ENCODE measurements at places on chromosomes 4 and X.

GRCh38 chr4:75054078-75054477 is 121.2 kb downstream of the PARM1 start:
- no peak for DNase-seq

DNA sequence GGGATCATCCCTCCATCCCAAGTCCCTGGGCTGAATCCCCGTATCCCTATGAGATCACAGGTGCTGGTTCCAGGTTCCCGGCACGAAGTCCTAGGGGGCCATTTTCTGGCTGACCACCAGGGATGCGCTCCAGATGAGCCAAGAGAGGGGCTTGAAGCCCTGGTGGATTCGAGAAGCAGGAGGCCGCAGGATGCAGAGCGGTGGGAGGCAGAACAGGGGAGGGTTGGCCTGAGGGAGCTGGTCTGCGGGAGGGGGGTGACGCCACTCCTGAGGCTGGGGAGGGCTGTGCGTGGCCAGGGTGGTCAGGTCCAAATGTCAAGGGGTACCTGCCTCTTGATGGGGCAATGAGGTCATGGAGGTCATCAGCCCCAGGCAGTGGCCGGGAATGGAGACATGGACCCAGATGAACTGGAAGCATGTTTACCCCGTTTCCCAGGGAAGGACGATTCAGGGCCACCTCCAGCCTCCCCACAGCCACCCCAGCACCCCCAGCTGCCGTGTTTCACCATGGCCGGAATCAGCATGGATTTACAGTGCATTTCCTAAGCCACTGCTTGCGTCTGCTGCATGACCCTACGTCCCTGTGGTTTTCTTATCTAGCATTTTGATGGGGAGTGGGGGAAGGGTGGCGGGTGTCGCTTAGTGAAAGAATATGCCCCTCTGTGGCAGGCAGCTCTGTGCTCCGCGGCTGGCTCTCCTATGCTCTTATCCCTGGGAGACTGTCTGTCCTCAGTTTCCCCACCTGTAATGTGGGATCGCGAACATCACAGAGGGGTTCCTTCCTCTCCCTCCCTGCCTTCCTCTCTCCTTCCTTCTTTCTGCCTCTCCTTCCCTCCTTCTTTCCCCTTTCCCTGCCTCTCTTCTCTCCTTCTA is 17.0 kb upstream of the HTRA3 start:
- DNase-seq: no peak

- no peak for DNase-seq
These were observed 94.7 kb upstream of the NAP1L5 start for GRCh38 chr4:88792268-88792781.

DNA sequence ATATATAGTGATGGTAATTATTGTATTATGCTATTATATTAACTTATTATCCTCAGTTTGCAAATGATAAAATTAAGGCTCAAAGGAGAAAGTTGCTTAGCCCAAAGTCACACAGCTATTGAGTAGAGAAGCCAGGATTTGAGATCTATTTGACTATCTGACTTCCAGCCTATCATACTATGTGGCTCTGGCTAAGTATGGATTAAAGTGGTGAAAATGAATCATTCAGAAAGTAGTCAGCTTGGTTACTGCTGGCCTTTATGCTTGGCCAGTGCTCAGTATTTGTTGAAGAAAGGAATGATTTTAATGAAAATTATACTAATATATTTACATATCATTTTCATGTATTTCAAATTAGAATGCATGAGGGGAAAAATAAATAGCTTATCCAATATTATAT is 219.8 kb downstream of the SHROOM3 start:
- DNase-seq: no peak

- DNase-seq: no peak
These were observed 39.4 kb downstream of the ANTXR2 start for GRCh38 chr4:80033581-80033980.

GRCh38 chr4:108651014-108651791 is 804 bp downstream of the OSTC start:
- DNase-seq: no peak

- no peak for DNase-seq
These were observed 18.9 kb downstream of the ASMTL start for GRCh38 chrX:1433646-1434357.

DNA sequence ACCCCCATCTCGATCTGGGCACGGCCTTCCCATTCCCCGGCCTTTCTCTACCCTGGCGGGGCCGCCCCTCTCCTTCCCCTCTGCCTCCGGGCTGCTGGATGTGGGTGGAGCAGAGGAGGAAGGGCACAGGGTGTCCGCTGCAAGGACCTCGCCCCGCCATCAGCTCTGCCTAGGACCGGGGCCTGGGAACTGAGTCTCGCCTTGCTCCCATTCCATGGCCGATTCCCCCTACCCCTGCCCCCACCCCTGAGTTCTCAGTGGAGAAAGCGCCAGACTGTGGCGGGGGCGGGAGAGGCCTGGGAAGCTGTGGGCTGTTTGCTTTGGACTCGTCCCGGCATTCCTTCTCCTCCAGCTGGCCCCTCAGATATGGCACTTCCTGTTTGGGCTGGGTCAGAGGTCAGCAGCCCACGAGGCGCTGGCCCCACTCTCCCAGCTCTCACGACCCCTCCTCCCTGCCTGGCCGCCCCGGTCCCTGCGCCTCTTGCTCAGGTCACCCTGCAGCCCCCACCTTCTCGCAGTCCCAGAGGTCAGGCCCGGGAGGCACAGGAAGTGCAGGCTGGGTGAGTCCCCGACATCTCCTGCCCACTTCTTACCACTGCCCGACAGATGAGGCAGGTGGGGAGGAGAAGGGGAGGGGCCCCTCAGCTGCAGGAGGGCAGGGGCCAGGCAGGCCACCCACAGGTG is 6.4 kb upstream of the BGN start:
- DNase-seq: no peak

DNA sequence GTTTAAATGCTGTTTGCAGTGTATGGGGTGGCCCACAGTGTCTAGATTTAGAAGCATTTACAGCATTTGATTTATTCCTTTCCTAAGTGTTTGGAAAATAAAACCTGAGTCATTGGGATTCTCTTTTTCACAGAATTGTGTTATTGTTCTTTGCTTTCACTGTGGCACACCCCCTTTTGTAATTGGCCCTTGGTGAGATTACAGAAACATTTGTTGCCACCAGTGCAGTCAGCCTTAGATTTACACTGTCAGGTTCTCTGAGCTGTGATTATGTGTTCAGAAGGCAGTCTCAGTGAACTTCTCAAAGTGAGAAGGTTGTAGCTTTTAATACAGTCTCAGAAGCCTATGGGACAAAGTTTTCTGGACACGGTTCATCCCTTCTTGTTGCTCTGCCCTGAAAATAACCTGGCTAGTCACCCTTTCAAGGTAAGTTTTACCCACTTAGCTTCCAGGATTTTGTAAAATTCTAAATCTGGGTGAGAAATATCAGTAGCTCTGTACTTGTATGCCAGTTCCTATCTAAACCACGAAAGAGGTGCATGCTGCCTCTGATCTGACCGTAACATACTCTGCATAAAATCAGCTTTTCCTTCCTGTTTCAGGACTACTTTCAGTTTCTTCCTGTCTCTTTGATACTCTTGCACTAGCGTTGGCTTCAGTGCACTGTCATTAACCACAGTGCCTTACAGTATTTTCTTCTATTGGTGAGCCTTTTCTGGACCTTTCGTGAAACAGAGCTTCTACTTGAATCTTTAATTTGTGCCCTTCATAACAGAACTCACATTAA is 12.6 kb downstream of the RUFY3 start:
- no peak for DNase-seq

- DNase-seq: no peak
These were observed 5.6 kb upstream of the SMIM31 start for GRCh38 chr4:164748375-164748774.

GRCh38 chr4:150827226-150827625 is 187.9 kb downstream of the LRBA start:
- no peak for DNase-seq

DNA sequence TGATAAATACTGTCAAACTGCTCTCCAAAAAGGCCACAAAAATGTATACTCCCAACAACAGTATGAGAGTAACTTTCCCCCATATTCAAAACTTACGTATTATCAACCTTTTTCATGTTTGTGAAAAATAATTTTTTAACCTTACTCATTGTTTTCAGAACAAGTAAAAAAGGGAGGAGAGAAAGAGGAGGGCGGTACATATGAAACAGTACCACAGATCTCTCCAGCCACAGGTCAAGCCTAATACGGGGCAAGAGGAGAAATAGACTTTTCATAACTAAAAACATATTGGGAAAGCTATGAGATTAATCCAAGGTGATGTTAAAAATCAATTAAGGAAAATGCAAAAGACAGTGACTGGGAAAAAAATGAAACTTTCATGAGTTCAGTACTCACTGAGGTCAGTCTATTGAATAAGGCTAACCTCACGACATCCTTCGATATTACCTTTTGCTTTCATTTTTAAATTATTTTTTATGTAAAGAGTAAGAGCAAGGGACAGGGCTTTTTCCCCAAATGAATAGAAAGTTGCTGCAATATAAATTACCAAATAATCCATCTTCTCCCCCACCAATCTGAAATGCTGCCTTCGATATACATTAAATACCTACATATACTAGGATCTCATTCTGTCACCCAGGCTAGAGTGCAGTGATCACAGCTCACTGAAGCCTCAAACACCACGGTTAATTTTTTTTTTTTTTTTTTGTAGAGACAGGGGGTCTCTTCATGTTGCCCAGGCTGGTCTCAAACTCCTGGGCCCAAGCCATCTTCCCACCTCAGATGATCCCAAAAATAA is 25.3 kb downstream of the FBXW7 start:
- DNase-seq: no peak

- DNase-seq: no peak
These were observed 163.2 kb upstream of the FAM9B start for GRCh38 chrX:9196961-9197640.

DNA sequence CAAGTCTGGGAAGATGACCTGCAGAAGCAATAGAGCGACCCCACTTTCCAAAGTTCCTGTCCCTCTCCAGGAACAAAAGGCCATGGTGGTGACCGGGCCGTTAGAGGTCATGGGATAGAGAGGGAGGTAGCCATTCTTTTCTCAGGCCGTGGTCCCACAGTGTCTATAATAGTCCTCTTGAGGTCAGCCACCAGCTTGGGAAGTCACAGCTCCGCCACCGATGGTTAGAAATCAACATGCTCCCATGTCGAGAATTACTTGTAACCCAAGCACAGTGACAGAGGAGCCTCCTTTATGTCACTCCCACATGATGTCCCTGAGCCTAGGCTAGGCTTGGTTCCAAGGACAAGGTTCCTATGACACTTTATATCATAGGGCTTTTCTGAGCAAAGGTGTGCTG is 48.3 kb upstream of the CBR4 start:
- no peak for DNase-seq

GRCh38 chr4:76811604-76812412 is 86.1 kb downstream of the SOWAHB start:
- DNase-seq: no peak

DNA sequence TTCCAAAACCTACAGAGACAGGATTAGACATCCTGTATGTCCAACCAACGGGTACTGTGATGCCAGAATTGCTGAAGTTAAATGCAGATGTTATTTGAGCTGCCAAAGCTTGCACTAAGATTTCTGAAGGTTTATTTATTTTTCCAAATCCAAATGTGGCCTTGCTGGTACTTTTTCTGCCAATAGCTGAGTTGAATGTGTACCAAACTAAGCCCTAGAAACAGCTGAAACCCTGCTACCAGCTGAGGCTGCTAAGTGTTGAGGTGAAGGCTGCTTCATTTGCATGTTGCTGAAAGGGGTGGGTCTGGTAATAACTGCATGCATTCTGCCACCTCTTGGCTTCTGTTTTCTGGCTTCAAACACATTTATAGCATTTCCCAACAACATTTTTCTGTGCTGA is 366.5 kb downstream of the FAT4 start:
- DNase-seq: no peak

DNA sequence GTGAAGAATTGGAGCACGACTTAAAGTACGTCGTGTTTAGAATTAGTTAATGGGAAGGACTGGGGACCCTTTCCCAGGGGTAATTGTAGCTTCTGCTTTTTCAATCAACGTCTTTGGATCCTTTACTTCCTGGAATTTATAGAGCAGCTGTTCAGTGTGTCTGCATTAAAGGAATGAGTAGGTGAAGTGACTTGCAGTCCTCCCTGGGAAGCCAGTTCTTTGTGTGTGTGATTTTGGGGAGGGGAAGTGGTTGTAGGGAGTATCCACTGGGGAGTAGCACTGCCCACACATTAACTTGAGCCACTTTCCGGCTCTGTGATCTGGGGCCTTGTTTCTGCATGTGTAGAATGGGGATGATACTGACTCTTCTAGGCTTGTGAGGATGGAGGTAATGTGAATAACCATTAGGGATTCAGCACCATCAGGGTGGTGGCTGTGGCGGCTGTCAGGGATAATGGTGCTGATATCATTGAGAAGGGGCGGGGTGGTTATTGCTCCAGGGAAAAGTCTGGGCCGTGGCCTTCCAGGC is 54.7 kb downstream of the TMEM131L start:
- no peak for DNase-seq

GRCh38 chr4:185836241-185837084 is 24.5 kb upstream of the SORBS2 start:
- DNase-seq: no peak

- DNase-seq: no peak
These were observed 128.3 kb upstream of the EPHA5 start for GRCh38 chr4:65798498-65799127.

GRCh38 chr4:98377559-98377958 is 116.4 kb downstream of the RAP1GDS1 start:
- DNase-seq: no peak

DNA sequence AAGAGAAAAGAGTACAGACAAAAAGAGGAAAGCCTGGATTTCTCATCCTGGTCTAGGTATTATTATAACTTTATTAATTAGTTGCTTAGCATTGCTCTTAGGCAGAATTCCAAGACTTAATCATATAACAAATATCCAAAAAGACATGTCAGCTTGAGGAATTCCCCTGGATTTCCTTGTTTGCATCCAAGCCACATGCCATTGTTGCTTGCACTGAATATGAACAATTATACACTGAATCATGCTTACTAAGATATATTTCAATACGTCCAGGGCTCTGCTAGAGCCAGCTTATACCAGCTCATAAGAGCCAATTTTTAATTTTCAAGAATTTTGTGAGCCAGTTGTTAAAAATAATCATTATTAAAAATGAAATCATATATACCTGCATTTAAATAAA is 5.5 kb upstream of the TLR10 start:
- DNase-seq: no peak

DNA sequence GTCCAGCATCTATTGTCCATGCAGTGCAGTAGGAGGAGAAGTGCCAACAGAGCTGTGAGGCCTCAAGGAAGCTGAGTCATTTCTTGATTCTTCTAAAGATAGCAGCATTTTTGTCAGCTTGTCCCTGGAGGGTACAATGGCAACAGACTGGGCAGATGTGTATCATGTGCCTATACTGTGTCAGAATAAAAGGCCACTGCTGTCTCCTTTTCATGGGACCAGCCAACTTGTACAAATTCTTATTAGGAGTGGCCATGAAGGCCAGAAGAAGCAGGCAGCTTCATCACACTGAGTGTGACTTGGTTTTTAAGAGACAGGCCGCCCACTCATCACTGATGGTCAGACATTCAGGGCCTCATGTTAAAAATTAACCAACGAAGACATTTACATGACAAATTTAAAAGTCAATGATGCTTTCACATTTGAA is 185.0 kb upstream of the FAM241A start:
- no peak for DNase-seq

GRCh38 chr4:79381161-79381560 is 26.9 kb downstream of the GK2 start:
- no peak for DNase-seq

- DNase-seq: no peak
These were observed 53.2 kb upstream of the TNIP3 start for GRCh38 chr4:121217351-121217750.
